Kidney (tissue), 22 donors: ENCODE measurements at places on chromosomes 5 and 9. TPM values are rescaled to one million over a fixed set of nuclear protein-coding genes. Genes with fewer than 3 reads are reported as not detected.

GRCh38 chr5:80076131-80077050 lies 41.2 kb downstream of the THBS4 start:
- no peak for DNase-seq

GRCh38 chr9:7879551-7880245 lies 80.1 kb upstream of the DMAC1 start:
- peak; percentile 8 for DNase-seq

GRCh38 chr9:77747163-77747562 lies 99.0 kb upstream of the GNA14 start:
- DNase-seq = no peak

GRCh38 chr5:120314191-120314590 lies 149.9 kb upstream of the PRR16 start:
- DNase-seq = no peak

Gene CBY3
- not detected for polyA plus RNA-seq

Gene PTGS1
- 3.5 TPM for polyA plus RNA-seq

Gene DNM1
- 7.3 TPM for polyA plus RNA-seq

Gene MYOZ3
- polyA plus RNA-seq = 1.3 TPM

Gene CCL21
- polyA plus RNA-seq = 42.8 TPM

Gene TRIM36
- polyA plus RNA-seq = 0.39 TPM

Gene CDKN2B
- polyA plus RNA-seq = 0.30 TPM

Gene LCN6
- polyA plus RNA-seq = not detected
